ENCODE measurements at places on chromosomes 16 and 17.

GRCh38 chr16:2936436-2937011 is 24.8 kb downstream of the FLYWCH1 start:
- no peak for DNase-seq

- DNase-seq, result no peak
Observed at GRCh38 chr16:81650982-81651562, 128.0 kb upstream of the PLCG2 start.

GRCh38 chr16:3637371-3637923 is 17.0 kb upstream of the DNASE1 start:
- DNase-seq, result no peak

DNA sequence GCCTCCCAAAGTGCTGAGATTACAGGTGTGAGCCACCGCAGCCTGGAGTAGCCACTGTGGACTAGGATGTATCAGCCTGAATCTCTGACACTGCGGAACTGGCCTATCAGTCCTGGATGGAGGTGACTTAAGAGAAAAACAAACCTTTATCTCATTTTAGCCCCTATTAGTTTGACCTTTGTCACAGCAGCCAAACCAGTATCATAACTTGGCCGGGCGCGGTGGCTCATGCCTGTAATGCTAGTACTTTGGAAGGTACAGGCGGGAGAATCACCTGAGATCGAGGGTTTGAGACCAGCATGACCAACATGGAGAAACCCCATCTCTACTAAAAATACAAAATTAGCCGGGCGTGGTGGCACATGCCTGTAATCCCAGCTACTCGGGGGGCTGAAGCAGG is 51.8 kb upstream of the USP7 start:
- no peak for DNase-seq

DNA sequence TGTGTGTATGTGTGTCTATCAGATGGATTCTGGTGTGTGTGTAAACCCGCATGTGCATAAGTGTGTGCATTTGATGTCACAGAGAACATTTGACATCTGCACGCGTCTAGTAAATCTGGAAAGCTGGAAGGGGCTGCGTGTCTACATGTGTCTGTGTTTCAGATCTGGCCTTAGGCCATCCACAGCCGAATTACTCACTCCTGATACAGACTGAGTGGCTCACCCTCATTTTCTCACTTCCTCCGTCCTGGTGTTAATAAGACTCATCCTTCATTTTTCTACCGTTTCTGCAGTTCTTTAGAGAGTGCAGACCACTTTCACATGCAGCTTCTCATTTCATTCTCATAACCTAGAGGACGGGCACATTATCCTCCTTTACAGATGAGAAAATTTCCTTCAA is 491.6 kb downstream of the CDH13 start:
- DNase-seq, result no peak

DNA sequence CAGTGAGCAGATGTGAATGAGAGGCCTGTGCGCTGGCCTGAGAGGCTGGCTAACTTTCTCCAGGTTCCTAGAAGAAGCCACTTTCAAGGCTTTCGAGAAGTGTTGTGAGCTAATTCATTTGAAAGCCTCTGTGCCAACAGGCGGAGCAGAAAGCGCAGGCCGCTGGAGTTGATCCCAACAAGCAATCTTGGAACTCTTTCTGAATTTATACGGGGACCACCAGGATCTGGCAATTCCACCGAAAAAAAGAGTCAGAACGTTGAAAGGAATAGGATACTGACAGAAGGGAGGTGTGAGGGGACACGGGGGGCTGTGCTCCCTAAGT is 71.3 kb upstream of the METRNL start:
- DNase-seq, result no peak

DNA sequence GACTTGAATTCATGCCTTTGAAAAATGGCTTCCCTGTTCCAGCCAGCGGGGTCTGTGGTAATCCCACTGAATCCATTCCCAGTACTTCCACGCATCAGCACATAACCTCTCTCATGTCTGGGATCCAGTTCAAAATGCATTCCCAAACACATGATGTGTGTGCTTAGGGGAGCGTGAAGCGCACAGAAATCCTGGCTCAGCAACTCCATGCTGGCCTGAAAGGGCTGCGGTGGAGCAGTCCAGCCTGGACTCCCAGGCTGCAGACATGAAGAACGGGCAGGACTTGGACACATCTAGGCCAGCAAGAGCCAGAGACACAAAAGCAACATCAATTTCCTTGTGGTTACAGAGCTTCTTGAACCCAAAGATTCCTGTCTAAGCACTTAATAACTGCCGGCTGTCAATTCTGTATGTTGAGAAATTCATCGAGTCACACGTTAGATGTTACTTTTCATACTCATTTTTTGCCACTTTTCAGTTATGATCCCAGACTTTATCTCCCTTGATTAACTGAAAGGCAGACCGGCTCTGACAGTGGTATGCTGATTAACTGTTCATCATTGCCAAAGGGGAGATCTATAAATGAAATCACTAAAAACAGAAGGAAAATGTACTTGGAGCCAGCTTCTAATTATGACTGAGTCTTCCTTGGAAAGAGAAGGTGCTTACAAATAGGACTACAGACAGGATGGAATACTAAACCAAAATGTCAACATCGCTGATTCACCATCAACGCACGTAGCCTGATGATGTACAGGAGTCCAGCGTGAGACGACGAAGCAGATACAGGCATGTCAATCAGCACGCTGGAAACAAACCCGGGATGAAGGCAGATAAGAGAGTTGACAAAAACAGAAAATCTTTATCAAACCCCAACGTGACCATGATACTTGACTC is 23.0 kb downstream of the NSMCE1 start:
- no peak for DNase-seq

DNA sequence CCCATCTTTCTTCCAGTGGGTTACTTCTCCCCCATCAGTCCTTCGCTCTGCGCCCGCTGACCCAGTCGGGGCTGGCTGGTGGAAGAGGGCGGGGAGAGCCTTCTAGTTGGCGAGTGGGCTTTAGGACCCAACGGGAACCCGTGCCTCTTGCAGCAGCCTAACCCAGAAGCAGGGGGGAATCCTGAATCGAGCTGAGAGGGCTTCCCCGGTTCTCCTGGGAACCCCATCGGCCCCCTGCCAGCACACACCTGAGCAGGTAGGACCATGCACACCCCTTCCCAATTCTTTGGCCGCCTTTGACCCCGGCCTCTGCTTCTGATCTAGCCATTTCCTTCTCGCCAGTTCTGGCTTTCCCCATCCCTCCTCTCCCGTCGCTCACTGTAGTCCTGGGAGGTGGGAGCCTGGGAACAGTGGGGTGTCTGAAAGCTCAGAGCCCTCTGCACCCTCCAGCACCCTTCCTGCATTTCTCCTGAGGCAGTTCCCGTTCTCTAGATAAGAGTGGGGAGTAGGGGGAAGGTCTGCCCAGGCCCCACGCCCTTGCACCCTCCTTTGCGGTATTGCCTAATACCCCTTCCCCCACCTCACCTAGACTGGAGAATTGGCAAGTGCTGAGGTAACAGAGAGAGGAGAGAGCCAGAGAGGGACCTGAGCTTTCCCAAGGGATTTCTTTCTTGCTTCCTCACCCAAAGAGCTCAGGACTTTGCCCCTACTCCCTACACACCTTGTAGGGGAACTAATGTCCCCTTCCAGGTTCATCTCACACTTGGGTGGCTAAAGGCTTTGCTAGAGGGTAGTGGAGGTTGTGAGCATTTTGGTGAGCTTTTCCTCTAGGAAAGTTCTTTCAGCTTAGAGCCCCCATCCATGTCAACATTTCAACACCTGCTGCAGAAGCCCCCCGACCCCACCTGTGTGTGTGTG is at the start of gene RARA:
TSS of gene RARA (plus strand) at position 150 of the 918 bp plus-strand sequence. CDS start 22,039 bp downstream, outside the sequence.
- DNase-seq, result no peak

DNA sequence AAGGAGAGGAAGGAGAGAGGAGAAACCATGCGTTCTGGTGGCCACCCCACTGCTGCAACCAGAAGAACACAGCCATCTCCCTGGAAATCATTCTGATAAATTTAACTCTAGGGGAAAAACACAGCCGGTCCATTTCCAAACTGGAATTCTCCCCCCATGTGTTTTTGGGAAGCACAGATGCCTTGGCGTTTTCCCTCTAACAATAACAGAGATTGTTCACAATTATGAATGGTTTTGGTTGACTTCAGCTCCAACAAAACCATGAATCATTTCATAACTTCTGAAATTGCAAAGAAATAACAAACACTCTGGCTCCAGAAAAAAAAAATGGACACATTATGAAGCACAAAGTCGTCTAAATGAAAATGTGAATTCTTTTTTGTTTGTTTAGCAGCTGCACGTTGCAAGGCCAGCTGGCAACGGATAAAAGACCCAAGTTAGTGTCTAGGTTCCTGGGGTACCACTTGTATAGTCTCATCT is 46.2 kb downstream of the GNAO1 start:
- no peak for DNase-seq

DNA sequence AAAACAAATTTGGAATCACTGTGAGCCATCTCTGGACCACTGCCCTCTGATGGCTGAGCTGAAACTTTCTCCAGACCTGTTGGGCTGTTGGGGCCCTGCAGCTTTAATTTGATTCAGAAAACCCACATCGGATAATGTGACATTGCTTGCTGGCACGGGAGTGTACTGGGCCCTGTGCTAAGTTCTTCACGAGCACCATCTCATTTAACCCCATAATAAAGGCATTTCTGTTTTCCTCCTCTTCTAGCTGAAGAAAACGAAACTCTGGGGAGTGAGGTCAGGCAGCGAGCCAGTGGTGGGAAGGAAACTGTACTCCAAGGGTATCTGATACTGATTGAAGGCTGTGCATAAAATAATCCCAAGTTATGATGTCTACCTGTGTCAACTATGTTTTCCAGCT is 34.5 kb upstream of the TNRC6A start:
- DNase-seq, result no peak

GRCh38 chr16:80122115-80122514 is 418.7 kb upstream of the DYNLRB2 start:
- no peak for DNase-seq

DNA sequence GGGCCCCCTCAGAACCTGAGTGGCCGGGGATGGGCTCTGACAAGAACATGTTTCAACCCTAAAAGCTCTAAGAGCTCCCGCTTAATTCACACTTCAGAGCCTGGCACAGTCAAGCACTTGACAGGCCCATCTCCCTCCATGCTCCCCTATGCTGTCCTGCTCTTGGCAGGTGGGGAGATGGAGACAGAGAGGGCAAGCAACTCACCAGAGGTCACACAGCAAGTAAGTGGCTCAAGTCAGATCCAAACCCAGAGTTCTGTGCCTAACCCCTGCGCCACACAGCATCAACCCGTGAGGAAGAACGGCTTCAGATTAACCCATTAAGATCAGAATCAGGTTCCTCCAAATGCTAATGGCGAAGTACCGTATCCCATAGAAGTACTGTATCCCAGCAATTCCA is 36.4 kb downstream of the NECAB2 start:
- no peak for DNase-seq

DNA sequence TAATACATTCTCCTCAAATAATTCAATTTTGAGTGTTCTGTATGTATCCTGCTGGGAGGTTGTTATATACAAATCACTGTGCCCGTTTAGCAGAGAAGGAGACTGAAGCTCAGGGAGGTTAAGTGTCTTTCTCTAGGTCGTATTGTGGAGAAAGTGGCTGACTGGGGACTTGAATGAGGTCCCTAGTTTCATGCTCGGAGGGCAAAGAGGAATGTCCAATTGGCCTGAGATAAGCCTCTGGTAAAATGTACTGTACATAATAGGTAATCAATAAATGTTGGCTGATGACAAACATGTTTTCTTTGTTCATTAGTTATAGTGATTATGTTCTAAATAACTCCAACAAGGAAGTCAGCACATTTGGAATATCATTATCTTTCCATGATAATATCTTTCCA is 442.6 kb downstream of the UTP18 start:
- DNase-seq, result no peak

DNA sequence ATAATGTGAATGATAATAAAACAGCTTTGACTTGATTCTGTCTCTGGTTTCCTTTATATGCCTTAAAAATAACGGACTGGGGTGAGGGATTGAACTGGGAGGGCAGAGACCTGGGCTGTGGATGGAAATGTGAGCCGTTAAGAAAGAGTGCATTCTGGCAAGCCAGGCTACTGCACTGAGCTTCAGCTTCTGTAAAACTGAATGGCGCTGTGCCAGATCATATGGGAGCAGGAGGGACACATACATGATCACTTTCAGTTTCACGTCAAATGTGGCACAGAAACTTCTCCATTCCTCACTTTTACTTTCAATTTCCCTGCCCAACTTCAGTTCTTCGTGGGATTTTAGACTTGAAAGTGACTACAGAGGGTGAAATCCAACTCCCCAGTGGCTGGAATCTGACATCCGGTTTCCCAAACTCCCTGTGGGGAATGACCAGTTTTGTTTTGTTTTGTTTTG is 1.1 kb downstream of the MT2A start:
- DNase-seq, result peak; percentile 33

- DNase-seq, result no peak
Observed at GRCh38 chr16:49717689-49718088, 138.2 kb downstream of the ZNF423 start.

- no peak for DNase-seq
Observed at GRCh38 chr16:86905302-86905701, 327.0 kb downstream of the FOXL1 start.

- no peak for DNase-seq
Observed at GRCh38 chr16:86902656-86903001, 324.3 kb downstream of the FOXL1 start.

- DNase-seq, result no peak
Observed at GRCh38 chr17:8791910-8792270, 7.3 kb downstream of the MFSD6L start.

DNA sequence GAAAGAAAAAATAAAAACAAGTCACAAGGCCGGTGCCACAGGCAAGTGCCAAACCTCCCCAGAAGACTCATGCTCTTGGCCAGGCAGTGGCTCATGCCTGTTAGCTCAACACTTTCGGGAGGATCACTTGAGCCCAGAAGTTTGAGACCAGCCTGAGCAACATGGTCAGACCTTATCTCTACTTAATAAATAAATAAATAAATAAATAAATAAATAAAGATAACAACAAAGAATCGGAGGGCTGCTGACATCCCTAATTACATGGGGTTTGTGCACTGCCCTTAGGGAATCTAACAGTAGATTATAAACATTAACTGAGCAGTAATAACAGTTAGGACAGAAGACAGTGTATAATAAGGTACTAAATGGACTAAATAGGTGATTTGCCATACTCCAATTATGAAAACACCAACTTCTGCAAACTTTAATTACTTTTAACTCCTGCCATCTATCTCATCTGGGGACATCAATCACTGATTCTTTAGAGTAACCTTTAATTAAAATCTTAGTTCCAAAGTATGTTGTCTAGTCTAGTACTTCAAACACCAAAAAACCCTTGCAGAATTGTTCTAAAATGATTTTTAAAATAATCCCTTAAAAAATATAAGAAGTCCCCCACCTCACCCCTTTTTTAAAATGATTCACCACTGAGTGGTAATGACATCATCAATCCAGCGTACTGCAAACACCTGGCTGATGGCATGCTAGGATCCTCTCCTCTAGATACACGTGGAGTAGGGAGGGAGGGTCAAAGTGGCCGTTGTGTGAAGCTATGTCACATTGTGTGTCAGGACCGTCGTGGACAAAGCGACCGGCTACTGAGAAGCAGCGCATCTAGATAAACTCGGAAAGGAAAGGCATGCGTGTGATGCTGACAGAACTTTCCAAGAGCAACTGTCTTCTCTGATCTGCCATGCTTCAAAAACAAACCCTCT is 28.5 kb downstream of the CYTH1 start:
- no peak for DNase-seq

- DNase-seq, result no peak
Observed at GRCh38 chr17:64520359-64520758, 13.6 kb downstream of the CEP95 start.

- peak; percentile 54 for DNase-seq
Observed at GRCh38 chr17:82424001-82424862, 5.8 kb upstream of the OGFOD3 start.

Data from T-helper 17 cell (primary cell).